T-helper 22 cell (primary cell): ENCODE measurements at places on chromosomes 16 and 17.
A peak's percentile ranks its signal among the peaks of the same experiment; 100 is the strongest.

DNA sequence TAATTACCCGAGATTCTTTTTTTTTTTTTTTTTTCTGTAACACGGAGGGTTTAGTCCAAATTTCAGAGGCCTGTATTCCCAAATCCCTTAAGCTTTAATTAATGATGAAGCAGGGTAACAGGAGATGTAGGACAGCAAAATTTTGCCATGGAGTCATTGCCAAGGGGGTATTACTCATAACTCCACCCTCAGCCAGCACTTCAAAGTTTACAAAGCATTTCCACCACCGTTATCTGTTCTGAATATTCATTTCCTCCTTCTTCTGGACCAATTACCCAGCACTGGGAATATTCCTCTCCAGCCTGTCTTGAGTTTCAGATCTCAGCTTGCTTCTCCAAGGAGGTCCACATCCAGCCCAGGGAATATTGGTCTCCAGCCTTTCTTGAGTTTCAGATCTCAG lies 747.5 kb upstream of the EEF2KMT start:
- no peak for DNase-seq

GRCh38 chr16:75576384-75576811 lies 10.2 kb downstream of the GABARAPL2 start:
- DNase-seq, result no peak

- no peak for DNase-seq
These were observed 474 bp downstream of the CLN3 start for GRCh38 chr16:28491230-28491969.

DNA sequence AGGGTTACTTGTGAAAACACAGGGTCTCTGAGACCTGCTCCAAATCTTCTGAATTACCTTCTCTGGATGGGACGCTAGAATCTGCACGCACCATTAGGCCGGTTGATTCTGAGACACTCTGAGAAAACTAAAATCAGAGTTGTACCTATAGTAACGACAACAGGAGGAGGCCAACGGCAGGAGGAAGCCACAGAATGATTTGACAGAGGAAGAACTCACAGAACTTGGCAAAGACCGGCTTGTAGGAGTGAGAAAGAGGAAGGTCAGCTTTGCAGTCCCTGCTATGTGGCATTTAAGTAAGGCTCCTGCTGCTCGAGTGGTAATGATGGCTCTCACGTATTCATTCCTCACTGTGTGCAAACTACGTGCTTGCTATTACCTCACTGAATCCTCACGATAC lies 483.0 kb downstream of the TMEM114 start:
- no peak for DNase-seq

- no peak for DNase-seq
These were observed 171.5 kb downstream of the IRF8 start for GRCh38 chr16:86070484-86070883.

DNA sequence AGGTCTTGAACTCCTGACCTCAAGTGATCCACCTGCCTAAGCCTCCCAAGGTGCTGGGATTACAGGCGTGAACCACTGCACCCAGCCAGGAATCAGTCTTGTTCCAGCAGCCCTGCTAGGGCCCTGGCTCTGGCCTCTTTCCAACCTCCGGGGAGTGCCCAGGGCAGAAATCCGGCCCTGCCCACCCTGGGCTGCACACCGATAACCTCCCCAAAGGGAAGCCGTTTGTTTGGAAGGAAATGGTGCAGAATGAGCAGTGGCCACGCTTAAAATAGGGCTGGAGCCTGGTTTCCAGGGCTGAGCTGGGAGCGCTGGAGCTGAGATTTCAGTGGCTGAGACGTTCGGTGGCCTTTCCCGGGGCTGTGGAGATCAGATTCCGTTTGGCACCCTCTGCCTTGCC lies 17.8 kb upstream of the EMP2 start:
- no peak for DNase-seq

- DNase-seq, result peak; percentile 25
These were observed 4.3 kb upstream of the GGA2 start for GRCh38 chr16:23514381-23515152.

- no peak for DNase-seq
These were observed 40.7 kb downstream of the FOXK2 start for GRCh38 chr17:82560252-82560642.

GRCh38 chr17:40884708-40885512 lies at the start of gene KRT20:
Gene KRT20 (minus strand): TSS chr17:40885242. CDS start chr17:40885185, 57 bp downstream.
- DNase-seq, result no peak

GRCh38 chr17:17546399-17547185 lies 44.9 kb downstream of the PEMT start:
- DNase-seq, result no peak
